ENCODE measurements at places on chromosomes 7 and 10.

- DNase-seq = no peak
These were observed 83.7 kb downstream of the MBL2 start for GRCh38 chr10:52688899-52689298.

GRCh38 chr7:95675016-95675415, 78.7 kb upstream of the PDK4 start:
- no peak for DNase-seq

DNA sequence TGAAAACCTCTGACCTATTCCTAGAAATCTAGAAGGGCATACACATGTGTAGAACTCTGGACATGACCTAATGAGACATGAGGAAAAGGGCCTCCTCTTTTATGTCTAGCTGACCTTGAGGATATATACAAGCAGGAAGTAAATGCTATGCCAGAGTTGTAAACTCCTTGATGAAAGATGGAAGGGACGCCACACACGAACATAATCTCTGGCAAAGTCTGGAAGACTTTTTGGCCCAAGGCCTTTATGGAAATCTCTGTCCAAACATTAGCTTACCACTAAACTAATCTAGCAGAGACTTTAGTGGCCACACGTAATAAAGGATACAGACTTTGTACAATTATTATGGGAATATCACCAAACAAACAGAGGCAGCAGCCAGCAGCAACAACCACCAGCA, 138.1 kb upstream of the THSD7A start:
- DNase-seq = no peak

- no peak for DNase-seq
These were observed 74.3 kb downstream of the CFAP46 start for GRCh38 chr10:132867801-132868644.

DNA sequence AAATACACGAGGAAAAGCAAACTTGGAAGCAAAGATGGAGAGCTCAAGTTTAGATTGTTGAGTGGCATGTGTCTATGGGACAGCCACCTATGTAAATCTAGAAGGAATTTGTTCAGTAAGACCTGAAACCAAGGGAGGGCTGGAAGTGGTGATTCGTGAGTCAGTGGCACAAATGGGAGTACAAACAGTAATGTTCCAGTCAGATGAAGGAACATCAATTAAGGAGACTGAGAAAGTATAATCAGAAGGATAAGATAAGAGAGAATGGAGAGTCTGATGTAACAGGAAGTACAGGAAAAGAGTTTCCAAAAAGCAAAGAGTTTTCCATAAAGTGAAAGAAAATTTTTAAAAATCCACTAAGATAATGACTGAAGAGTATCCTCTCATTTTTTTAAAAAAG, 544.2 kb downstream of the KIF20B start:
- no peak for DNase-seq

DNA sequence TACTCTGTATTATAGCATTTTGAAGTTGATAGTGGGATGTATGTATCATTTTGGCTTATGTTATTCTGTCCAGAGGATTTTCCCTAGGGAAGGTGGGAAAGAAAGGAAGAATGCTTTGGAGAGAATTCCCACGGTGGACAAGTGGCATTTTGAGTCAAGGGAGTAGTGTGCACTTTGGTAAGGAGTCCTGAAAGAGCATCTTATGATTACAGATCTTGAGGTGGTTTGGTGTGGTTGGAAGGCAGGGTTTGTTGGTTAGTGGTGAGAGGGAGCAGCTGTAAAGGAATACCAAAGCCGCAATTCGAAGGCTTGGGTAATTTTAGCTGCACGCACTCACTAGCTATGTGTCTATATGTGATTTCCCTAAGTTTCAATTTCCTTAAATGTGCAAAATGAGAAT, 16.1 kb downstream of the CCSER2 start:
- DNase-seq = no peak

All from thoracic aorta (tissue), 2 donors.